ENCODE measurements at places on chromosomes 6 and 20.

GRCh38 chr6:165325609-165326008 is 16.2 kb upstream of the C6orf118 start:
- no peak for DNase-seq

DNA sequence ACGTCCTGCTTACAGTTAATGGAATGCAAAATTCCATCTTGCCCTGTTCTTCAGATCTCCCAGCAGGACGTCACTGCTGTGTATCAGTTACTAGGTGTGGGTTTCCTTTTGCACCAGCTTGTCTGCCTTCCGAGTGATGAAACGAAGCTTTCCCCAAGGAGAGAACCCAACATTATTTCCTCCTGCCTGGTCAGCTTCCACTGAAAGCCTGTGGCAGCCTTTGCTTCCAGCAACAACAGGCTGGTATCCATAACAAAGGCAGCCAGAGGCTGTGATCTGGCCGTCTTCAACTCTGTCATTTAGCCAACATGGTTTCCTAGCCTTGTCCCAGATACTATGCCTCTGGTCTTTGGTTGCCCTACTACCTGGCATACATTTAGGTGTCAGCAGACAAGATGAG is 78.9 kb upstream of the HEY2 start:
- no peak for DNase-seq

GRCh38 chr6:20952699-20953474 is 418.6 kb downstream of the CDKAL1 start:
- DNase-seq: no peak

DNA sequence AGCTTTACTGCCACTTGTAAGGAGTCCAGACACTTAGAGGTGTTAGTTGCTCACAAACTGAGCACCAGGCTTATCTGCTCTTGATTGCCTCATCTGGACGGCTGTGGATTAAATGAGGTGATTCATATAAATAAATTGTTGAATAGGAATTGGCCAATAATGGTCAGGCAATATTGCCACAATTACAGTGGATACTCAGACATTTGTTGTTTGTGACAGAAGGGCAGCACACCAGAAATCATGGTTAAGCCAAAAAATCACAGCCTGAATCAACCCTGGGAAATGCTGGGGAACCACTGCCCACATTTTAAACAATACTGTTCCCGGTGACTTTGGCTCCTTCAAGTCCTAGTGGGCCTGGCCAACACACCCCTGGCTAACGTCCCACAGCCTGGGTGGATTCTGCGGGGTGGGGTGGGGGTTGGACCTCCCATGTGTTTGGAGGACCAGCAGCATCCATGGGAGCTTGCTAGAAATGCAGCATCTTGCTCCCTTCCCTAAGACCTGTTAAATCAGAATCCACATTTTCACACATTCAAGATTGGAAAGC is 29.5 kb upstream of the SPDEF start:
- no peak for DNase-seq

DNA sequence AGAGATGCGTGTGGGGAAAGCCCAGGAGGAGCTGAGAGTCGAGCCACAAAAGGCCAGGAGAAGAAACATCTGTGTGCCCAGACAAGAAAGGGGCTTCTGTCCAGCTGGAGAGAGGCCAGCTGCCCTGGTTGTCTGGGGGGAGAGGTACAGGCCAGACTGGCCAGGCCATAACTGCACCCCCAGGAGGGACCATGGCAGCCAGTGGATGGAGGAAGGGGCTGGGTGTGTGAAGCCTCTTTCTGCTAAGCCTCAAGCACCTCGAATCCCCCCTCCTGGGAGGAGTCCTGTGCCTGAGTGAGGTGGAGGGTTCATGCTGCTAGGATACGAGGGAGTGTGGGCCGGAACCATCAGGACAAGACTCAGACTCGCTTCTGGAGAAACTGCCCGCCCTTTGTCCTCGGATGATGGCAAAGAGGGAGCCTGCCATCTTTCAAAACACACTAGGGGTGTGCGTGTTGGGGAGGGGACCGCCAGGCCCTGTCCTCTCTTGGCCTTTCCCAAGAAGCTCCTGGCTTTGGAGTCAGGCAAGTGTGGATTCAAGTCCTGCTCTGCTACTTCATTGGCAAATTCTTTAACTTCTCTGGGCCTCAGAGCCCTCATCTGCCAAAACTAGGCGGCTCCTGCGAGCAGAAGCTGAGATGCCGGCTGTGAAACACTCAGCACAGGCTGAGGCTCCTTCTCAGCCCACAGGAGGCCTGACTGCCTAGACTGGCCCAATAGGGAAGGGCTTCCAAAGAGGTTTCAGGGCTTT is 90.3 kb downstream of the ASXL1 start:
- no peak for DNase-seq

- DNase-seq: no peak
Observed at GRCh38 chr6:111418971-111419693, 63.9 kb downstream of the REV3L start.

GRCh38 chr6:97882755-97883154 is 599.7 kb upstream of the MMS22L start:
- no peak for DNase-seq
